ENCODE measurements at places on chromosomes 5 and 9.

- no peak overlapping the region for H3K27ac ChIP-seq
- H3K27me3 ChIP-seq, result no peaks in the 10 kb centered on the region
- H3K36me3 ChIP-seq, result no peaks in the 10 kb centered on the region
- DNase-seq, result no peak
- no peaks in the 10 kb centered on the region for H3K4me1 ChIP-seq
Observed at GRCh38 chr9:79185866-79186265, 385.9 kb upstream of the TLE4 start.

DNA sequence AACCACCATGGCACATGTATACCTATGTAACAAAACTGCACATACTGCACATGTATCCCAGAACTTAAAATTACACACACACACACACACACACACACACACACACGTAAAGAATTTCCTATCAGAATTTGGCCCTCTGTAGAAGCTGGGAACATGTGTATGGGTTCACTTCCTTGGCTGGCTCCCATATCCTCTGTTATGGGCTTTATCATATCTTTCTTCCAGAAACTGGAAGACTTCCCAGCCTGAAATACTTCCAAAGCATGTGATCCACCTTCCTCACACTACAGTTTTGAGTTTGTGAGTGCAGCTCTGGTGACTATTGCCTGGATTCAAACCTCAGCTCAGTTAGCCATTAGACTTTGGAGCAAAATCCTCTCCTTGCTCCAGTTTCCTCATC lies 78.6 kb upstream of the GDNF start:
- H3K36me3 ChIP-seq, result no peaks in the 10 kb centered on the region
- no peaks in the 10 kb centered on the region for H3K27me3 ChIP-seq
- H3K27ac ChIP-seq, result no peak overlapping the region
- no peak overlapping the region for H3K4me3 ChIP-seq
- no peaks in the 10 kb centered on the region for H3K4me1 ChIP-seq

DNA sequence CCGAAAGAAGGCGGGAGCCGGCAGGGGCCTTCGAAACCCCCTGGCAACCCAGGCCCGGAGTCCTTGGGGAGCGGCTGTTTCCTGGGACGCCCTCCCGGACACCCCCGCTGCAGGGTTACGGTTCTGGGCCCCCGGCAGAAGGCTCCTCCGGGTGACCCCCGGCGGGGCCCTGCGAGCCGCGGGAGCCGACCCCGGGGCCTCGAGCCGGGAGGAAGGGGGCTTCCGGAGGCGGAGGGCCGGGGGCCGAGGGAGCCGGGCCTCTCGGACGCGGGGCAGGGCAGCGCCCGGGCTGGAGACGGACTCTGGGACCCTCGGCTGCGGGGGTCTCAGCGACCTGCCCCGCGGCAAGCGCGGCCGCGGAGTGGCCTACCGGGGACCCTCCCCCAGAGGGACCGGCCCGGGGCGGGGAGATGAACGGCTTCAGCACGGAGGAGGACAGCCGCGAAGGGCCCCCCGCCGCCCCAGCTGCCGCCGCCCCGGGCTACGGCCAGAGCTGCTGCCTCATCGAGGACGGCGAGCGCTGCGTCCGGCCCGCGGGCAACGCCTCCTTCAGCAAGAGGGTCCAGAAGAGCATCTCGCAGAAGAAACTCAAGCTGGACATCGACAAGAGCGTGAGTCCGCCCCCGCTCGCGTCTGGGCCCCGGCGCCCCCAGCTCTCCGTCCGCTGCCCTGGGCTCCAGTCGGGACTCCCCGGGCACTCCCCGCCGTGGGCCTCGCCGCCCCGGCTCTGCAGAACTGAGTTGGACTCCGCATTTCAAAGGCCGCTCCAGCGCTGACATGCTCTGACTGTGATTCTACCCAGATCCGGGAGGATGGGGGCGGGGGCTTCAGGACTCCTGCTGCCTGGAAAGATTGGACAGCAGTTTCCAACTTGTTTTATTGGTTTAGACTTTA lies 645 bp downstream of the SAP30L start:
- peak overlapping the region; percentile 65 for H3K27ac ChIP-seq
- peak; percentile 64 for DNase-seq
- no peaks in the 10 kb centered on the region for H3K27me3 ChIP-seq
- H3K4me3 ChIP-seq, result peak overlapping the region; percentile 52

GRCh38 chr5:148186248-148187003 lies 16.4 kb upstream of the SPINK6 start:
- H3K36me3 ChIP-seq, result no peaks in the 10 kb centered on the region
- no peaks in the 10 kb centered on the region for H3K27me3 ChIP-seq
- no peaks in the 10 kb centered on the region for H3K4me1 ChIP-seq
- no peak overlapping the region for H3K4me3 ChIP-seq
- DNase-seq, result no peak

DNA sequence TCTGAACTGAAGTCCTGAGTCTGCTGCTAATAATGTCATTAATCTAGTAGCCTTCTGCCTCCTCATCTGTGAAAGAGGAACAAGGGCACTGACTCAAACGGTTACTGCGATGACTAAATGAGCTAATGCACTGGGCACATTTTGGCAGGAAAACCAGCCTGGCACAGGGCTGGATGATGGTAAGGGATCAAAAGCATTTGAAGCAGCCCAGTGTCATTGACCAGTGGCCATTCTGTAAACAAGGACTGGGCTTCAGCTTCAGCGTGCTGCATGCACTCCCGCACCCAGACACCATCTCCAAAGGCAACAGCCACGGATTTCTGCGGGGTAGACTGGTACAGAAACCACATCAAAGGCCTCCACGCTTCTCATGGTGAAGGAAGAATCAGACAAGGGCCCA lies 8.0 kb downstream of the GCNT4 start:
- H3K27ac ChIP-seq, result no peak overlapping the region
- no peaks in the 10 kb centered on the region for H3K27me3 ChIP-seq
- H3K36me3 ChIP-seq, result peaks cover 10% of the 10 kb centered on the region
- no peak overlapping the region for H3K4me3 ChIP-seq
- no peak for DNase-seq
- H3K4me1 ChIP-seq, result peaks cover 45% of the 10 kb centered on the region

GRCh38 chr5:111387361-111387760 lies 125.0 kb downstream of the STARD4 start:
- H3K4me1 ChIP-seq, result no peaks in the 10 kb centered on the region
- no peaks in the 10 kb centered on the region for H3K27me3 ChIP-seq
- DNase-seq, result no peak
- peaks cover 7% of the 10 kb centered on the region for H3K36me3 ChIP-seq

DNA sequence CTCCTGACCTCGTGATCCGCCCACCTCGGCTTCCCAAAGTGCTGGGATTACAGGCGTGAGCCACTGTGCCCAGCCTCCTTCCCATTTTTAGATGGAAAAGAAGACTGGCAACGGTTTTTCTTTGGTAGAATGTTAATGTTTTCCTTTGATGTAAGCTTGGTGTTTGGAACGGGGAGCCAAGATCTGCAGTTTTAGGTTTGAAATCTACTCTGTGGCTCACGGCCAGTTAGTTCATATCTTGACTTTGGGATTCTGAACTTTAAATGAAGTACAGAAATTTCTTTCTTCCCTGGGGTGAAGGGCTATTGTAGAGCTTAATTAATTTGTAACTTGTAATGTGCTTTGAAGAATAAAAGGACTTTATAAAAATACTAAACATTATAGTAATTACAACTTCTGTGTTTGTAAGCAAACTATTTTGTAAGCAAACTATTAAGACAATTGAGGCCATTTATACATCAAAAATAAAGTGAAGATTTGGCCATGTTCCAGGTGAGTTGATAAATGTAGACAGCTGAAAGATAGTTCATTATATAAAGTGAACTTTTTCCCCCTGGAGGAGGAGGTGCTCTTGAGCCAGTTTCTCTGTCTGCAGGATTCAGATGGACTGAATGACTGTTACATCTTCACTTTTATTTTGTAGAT lies 117.1 kb upstream of the TUT7 start:
- H3K27ac ChIP-seq, result no peak overlapping the region
- no peaks in the 10 kb centered on the region for H3K4me1 ChIP-seq
- no peak overlapping the region for H3K4me3 ChIP-seq
- no peaks in the 10 kb centered on the region for H3K36me3 ChIP-seq
- no peak for DNase-seq

DNA sequence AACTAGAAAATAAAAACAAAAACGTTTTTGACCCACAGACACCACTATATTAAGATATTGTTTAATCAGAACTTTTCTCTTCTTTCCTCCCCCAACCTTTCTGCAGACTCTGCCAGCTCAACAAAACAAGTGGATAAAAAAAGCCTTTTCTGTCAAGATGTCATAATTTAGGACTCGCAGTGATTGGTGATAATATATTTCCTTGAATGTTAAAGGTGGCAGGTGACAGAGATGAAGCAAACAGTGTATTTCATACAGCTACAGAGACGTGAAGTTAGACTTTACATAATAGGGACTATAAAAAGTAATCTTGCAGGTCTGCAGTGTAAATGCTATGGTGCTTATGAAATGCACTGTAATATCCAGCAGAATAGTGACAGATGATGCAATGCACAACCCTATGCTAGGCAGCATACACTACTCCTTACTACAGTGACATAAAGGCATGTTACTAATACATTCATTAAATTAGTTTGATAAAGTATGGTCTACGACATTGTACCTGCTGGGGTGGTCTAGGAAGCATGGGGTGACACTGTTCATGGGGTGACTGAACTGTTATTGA lies 326.7 kb upstream of the GRAMD2B start:
- no peaks in the 10 kb centered on the region for H3K27me3 ChIP-seq
- no peak overlapping the region for H3K4me3 ChIP-seq
- no peaks in the 10 kb centered on the region for H3K36me3 ChIP-seq
- no peak for DNase-seq
- H3K27ac ChIP-seq, result no peak overlapping the region

DNA sequence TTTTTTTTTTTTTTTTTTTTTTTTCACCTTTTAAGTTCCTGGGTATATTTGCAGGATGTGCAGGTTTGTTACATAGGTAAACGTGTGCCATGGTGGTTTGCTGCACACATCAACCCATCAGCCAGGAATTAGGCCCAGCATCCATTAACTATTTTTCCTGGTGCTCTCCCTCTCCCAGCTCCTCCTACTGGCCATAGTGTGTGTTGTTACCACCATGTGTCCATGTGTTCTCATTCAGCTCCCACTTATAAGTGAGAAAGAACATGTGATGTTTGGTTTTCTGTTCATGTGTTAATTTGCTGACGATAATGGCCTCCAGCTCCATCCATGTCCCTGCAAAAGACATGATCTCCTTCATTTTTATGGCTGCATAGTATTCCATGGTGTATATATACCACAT lies 350.5 kb downstream of the MAN2A1 start:
- H3K27ac ChIP-seq, result no peak overlapping the region
- no peak for DNase-seq
- H3K4me1 ChIP-seq, result peaks cover 9% of the 10 kb centered on the region
- H3K27me3 ChIP-seq, result no peaks in the 10 kb centered on the region

Measured in CD4-positive, alpha-beta memory T cell (primary cell).